ENCODE measurements at places on chromosomes 7 and 10. TPM values are rescaled to one million over a fixed set of nuclear protein-coding genes. Genes with fewer than 3 reads are reported as not detected.

Gene BHLHA15
- not detected for total RNA-seq

Gene CUBN
- total RNA-seq: 0.32 TPM

Gene TFR2
- total RNA-seq: 5.1 TPM

DNA sequence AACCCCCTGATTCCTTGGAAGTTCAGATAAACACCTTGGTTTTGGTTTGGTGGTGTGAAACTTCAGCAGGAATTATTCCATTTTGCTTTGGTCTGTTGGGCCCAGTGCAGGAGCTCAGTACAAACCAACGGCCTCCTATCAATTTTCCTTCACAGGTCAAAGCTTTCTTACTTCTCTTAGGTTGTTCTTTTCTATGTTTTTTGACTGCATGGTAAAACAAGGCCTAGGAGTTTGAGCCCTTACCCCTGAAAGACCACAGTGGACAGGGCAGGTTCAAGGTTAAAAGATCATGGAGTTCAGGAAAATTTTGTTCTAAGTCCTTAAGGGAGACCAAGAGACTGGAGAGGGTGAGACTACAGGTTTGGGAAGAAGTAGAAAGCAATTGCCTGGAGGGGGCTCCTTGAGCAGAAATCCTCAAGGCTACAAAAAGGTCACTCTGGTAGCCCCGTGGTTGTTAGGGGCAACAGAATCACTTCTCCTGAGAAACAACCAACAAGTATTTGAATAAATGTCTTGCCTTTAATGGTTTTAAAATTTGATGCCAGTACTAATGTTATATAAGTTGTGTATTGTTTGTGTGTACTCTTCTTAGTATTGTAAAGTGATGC is 40.9 kb upstream of the FHIP2A start:
- no peak for DNase-seq

DNA sequence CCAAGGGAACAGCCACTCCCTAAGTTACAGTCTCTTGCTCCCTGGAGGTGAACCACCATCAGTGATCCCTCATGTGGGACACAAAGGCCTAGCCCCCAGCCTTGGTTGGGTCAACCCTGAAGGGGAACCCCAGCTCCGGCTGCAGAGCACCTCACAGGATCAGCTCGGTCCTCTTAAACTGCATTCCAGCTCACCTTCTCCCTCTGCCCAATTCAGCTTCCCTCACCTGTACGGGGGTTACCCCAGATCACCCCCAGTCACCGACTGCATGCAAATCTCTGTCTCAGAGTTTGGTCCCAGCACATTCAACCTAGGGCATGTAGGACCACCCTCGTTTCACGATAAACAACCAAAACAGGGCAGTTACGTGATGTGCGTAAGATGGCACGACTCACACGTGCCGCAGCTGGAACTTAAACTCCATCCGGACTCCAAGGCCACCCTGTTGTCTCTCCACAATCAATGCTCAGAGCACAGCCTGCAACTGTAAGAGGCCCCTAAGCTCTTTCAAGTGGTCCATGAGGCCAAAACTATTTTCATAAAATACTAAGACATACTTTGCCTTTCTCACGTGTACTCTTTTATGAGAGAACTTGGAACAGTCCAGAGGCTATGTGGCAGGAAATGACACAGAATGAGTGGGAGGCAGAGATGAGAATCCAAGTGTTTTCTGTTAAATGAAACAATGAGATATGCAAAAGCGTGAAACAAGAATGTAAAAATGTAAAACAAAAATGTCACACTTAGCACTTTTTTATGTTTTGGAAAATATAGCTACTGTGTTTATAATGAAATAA is 285.2 kb downstream of the PTPRN2 start:
- no peak for DNase-seq

DNA sequence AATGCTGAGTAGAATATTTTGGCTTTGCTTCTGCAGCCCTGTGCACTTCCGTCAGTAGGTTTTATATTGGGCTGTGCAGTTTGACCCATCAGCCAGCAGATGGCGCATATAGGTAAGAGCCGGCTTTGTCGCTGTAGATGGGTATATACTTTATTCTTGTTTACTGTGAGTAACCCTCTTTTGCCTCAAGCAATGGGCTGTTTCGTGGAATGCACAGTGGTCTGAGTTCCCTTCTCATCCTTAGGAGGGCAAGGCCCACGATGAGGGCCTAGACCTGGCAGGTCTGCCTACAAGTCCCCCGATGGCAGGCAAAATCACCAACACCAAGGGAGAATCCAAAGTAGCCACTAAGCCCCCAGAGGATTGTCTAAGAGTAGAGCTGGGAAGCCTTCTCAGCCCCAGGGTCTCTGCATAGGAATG is 1002.9 kb upstream of the KCND2 start:
- DNase-seq: peak; percentile 53

DNA sequence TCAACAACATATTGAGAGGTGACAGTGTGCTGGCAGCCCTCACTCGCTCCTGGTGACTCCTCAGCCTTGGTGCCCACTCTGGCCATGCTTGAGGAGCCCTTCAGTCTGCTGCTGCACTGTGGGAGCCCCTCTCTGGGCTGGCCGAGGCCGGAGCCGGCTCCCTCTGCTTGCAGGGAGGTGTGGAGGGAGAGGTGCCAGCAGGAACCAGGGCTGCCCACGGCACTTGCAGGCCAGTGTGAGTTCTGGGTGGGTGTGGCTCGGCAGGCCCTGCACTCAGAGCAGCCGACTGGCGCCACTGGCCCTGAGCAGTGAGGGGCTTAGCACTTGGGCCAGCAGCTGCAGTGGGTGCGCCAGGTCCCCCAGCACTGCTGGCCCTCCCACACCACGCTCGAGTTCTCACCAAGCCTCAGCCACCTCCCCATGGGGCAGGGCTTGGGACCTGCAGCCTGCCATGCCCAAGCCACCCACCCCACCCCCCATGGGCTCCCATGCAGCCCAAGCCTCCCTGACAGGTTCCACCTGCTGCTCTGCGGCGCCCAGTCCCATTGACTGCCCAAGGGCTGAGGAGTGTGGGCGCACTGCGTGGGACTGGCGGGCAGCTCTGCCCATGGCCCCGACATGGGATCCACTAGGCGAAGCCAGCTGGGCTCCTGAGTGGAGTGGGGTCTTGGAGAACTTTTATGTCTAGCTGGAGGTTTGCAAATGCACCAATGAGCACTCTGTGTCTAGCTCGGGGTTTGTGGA is 377.1 kb upstream of the ANKRD30A start:
- no peak for DNase-seq

- DNase-seq: no peak
Observed at GRCh38 chr7:112930787-112931186, 140.6 kb upstream of the TMEM168 start.

- DNase-seq: no peak
Observed at GRCh38 chr7:6567886-6568285, 9.4 kb upstream of the ZDHHC4 start.

DNA sequence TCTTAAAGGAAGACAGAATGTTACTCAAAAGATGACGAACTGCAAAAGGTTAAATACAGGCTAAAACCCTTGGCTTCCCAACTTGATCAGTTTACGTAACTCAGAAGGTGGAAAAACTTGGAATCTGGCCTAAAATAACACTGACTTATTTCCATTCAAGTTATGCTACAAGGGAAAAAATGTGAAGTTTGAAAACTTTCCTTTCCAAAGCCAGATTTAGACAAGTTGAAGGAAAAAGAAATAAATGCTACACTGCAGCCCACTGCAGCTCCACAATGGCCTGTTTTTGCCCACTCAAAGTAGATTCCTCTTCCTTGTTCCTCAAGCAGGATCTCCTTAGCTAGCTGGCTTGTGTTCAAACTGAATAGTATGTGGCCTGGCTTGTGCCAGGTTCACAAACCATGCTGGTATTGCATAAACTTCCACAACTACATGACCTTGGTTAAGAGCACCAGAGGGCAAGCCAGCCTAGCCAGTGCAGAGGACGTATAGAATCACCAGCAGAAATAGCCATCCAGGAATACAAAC is 166.2 kb downstream of the CPEB3 start:
- DNase-seq: no peak

DNA sequence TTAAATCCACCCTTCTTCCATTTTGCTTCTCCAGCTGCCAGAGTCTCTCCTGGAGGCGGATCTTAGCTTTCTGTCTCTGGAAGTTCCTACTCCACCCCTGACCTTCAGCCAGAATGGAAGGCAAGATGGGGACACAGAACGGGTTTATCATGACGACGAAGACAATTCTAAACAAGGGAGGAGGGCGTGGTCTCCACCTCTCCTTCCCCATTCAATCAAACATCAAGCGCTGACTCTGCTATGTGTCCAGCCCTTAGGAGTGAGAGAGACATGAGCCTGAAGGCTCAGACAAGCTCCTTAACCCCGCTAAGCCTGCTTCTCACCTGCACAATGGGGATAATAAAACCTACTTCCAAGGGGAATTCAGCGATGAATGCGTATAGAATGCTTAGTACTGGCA is 3.1 kb downstream of the CYP17A1 start:
- no peak for DNase-seq

DNA sequence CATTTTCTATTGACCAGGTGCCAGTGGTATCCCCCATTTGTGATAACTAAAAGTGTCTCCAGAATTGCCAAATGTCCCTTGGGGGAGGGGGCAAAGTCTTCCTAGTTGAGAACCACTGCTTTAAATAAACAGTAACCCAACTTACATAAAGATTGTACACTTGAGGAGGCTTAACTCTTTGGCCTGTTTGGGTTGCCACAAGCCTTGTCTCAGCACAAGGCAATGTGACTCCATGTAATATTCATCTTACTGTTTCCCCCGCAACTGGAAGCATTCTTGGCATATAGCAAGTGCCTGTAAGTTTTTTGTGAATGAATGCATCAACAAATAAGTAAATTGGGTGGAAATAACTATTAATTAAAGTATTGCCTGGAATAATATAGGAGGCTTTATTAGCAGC is 108.3 kb downstream of the ANK3 start:
- no peak for DNase-seq

GRCh38 chr10:13977861-13978532 is 352.7 kb downstream of the FRMD4A start:
- DNase-seq: no peak

GRCh38 chr7:156986378-156986777 is 24.1 kb downstream of the MNX1 start:
- no peak for DNase-seq

DNA sequence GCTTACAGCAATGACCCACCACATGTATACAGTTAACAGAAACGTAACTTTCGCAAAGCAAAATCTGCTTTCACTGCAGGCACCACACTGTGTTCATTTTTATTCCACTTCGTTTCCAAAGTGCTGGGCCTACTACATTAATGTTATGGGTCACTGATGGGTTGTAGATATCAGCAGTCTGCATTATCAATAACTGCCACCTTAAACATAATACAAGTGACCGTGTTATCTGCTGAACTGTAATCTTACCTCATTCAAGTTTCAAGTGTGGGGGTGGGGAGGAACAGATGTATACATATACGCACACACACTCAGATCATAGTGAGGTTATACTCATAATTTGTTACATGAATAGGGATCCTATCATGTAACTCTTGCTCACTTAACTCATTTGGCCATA is 21.1 kb downstream of the RNF32 start:
- no peak for DNase-seq

- DNase-seq: no peak
Observed at GRCh38 chr10:16952080-16952479, 134.9 kb upstream of the RSU1 start.

DNA sequence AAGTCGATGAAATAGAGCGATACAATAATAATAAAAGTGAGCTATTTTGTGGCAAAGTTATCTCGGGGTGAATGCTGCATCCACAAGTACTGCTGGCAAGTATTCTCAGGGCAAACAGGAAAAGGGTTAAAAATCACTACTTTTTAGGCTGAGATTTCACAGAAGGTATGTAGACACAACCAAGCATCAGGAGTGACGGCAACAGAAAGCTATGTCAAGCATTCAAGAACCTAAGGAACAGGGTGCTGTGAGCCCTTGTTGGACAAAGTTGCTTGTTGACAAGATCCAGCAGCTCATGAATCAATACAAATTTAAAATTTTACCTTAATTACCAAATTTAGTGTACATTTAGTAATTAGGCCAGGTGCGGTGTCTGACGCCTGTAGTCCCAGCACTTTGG is 41.2 kb upstream of the C1QL3 start:
- no peak for DNase-seq

GRCh38 chr7:12754179-12754578 is 66.7 kb downstream of the ARL4A start:
- DNase-seq: no peak

GRCh38 chr10:74067373-74068352 is 69.7 kb downstream of the VCL start:
- no peak for DNase-seq

- no peak for DNase-seq
Observed at GRCh38 chr7:3217166-3217565, 83.9 kb upstream of the SDK1 start.

- peak; percentile 99 for DNase-seq
Observed at GRCh38 chr7:66681491-66682349, 53.0 kb downstream of the KCTD7 start.

DNA sequence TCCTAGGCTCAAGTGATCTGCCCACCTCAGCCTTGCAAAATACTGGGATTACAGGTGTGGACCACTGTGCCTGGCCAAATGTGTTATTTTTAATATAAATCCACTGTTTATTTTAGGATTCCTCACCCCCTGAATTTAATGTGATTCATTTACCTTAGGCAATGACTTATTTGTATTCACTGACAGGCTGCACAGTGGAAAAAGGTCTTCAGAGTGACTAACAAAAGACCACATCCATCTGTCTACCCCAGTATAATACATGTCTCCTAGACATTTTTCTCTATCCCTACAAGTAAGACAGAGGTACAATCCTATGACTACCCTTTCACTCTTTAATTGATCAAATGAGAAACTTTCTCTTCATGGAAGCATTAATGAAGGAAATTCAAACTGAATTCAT is 230.2 kb downstream of the AHR start:
- DNase-seq: no peak

Data from glutamatergic neuron (in vitro differentiated cells).